ENCODE measurements at places on chromosomes 12 and 14. TPM values are rescaled to one million over a fixed set of nuclear protein-coding genes. Genes with fewer than 3 reads are reported as not detected.
A peak's percentile ranks its signal among the peaks of the same experiment; 100 is the strongest.

DNA sequence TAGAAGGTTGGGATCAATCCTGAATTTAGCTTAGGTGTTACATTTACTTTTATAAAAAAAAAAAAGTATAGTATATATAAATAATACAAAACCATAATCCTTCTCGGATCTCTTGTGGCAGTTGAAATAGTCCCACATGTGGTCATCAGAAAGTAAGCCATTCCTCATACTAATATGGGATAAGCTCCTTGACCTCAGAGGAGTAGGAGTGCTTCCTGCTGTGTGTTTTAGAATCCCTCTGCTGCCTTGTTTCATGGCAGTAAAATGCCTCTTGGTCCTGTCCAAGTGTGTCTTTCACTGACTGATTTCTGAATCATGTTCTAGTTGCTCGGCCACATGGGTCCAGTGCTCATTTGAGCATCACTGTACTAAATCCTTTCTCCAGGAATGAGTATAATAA lies 117.0 kb downstream of the NTN4 start:
- no peak overlapping the region for H3K4me3 ChIP-seq
- H3K27me3 ChIP-seq, result no peaks in the 10 kb centered on the region
- DNase-seq, result no peak
- H3K27ac ChIP-seq, result no peak overlapping the region
- peaks cover 5% of the 10 kb centered on the region for H3K4me1 ChIP-seq

- H3K36me3 ChIP-seq, result no peaks in the 10 kb centered on the region
- no peak for DNase-seq
- H3K4me1 ChIP-seq, result no peaks in the 10 kb centered on the region
- no peak overlapping the region for H3K4me3 ChIP-seq
- peaks cover 4% of the 10 kb centered on the region for H3K27me3 ChIP-seq
Measured at GRCh38 chr12:111192647-111193046, 176.2 kb downstream of the PHETA1 start.

Gene RNASE9
- total RNA-seq, result not detected

GRCh38 chr12:70982991-70983390 lies 62.5 kb upstream of the PTPRR start:
- H3K4me3 ChIP-seq, result no peak overlapping the region
- peaks cover 1% of the 10 kb centered on the region for H3K4me1 ChIP-seq
- H3K27ac ChIP-seq, result no peak overlapping the region
- no peaks in the 10 kb centered on the region for H3K27me3 ChIP-seq

Gene DAO
- total RNA-seq, result 0.90 TPM

Gene CDH24
- total RNA-seq, result 6.7 TPM

- DNase-seq, result peak; percentile 67
- no peaks in the 10 kb centered on the region for H3K27me3 ChIP-seq
- H3K27ac ChIP-seq, result no peak overlapping the region
- H3K36me3 ChIP-seq, result peaks cover 7% of the 10 kb centered on the region
Measured at GRCh38 chr12:111529424-111530368, 69.4 kb downstream of the ATXN2 start.

GRCh38 chr14:61555056-61555838 lies 140.1 kb upstream of the HIF1A start:
- no peak for DNase-seq
- H3K36me3 ChIP-seq, result no peaks in the 10 kb centered on the region
- H3K4me3 ChIP-seq, result no peak overlapping the region
- peaks cover 21% of the 10 kb centered on the region for H3K4me1 ChIP-seq
- no peaks in the 10 kb centered on the region for H3K27me3 ChIP-seq

DNA sequence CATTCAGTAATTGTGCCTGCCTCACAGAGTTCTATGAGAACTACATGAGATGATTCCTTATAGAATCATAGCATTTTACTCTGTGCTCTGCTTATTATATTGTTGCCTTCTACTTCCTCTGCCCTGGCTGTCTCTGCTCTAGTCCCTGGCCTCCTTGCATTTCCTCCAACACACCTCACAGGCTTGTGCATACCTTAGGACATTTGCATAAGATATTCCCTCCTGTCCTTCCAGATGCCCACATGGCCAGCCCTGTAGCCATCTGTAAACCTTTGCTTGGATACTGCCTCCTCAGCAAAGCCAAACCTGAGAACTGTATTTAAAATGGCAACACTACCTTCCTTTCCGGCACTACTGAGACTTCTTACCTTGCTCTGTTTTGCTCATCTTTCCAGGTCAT lies 453.6 kb downstream of the NELL2 start:
- H3K4me1 ChIP-seq, result no peaks in the 10 kb centered on the region
- no peak overlapping the region for H3K27ac ChIP-seq
- no peaks in the 10 kb centered on the region for H3K36me3 ChIP-seq

GRCh38 chr14:76844223-76844622 lies 18.0 kb downstream of the LRRC74A start:
- H3K36me3 ChIP-seq, result no peaks in the 10 kb centered on the region
- H3K27ac ChIP-seq, result no peak overlapping the region
- H3K27me3 ChIP-seq, result peaks cover 3% of the 10 kb centered on the region
- DNase-seq, result no peak

GRCh38 chr12:80490329-80490728 lies 46.3 kb downstream of the PTPRQ start:
- no peaks in the 10 kb centered on the region for H3K36me3 ChIP-seq
- H3K4me1 ChIP-seq, result no peaks in the 10 kb centered on the region
- DNase-seq, result no peak
- H3K4me3 ChIP-seq, result no peak overlapping the region

GRCh38 chr12:84201976-84202375 lies 710.6 kb downstream of the SLC6A15 start:
- H3K27ac ChIP-seq, result no peak overlapping the region
- no peaks in the 10 kb centered on the region for H3K36me3 ChIP-seq
- H3K4me3 ChIP-seq, result no peak overlapping the region
- no peaks in the 10 kb centered on the region for H3K4me1 ChIP-seq

- DNase-seq, result no peak
- H3K27me3 ChIP-seq, result no peaks in the 10 kb centered on the region
- H3K4me1 ChIP-seq, result no peaks in the 10 kb centered on the region
- H3K4me3 ChIP-seq, result no peak overlapping the region
- H3K36me3 ChIP-seq, result no peaks in the 10 kb centered on the region
- H3K27ac ChIP-seq, result no peak overlapping the region
Measured at GRCh38 chr12:109793826-109794501, 39.2 kb downstream of the TRPV4 start.

- H3K27me3 ChIP-seq, result no peaks in the 10 kb centered on the region
- H3K27ac ChIP-seq, result no peak overlapping the region
- no peaks in the 10 kb centered on the region for H3K36me3 ChIP-seq
- H3K4me1 ChIP-seq, result no peaks in the 10 kb centered on the region
- H3K4me3 ChIP-seq, result no peak overlapping the region
Measured at GRCh38 chr14:32666308-32666707, 272.4 kb upstream of the NPAS3 start.

- H3K4me1 ChIP-seq, result no peaks in the 10 kb centered on the region
- H3K36me3 ChIP-seq, result no peaks in the 10 kb centered on the region
- no peak for DNase-seq
- H3K27ac ChIP-seq, result no peak overlapping the region
Measured at GRCh38 chr12:5063149-5063548, 19.5 kb downstream of the KCNA5 start.

Gene C12orf54
- not detected for total RNA-seq

DNA sequence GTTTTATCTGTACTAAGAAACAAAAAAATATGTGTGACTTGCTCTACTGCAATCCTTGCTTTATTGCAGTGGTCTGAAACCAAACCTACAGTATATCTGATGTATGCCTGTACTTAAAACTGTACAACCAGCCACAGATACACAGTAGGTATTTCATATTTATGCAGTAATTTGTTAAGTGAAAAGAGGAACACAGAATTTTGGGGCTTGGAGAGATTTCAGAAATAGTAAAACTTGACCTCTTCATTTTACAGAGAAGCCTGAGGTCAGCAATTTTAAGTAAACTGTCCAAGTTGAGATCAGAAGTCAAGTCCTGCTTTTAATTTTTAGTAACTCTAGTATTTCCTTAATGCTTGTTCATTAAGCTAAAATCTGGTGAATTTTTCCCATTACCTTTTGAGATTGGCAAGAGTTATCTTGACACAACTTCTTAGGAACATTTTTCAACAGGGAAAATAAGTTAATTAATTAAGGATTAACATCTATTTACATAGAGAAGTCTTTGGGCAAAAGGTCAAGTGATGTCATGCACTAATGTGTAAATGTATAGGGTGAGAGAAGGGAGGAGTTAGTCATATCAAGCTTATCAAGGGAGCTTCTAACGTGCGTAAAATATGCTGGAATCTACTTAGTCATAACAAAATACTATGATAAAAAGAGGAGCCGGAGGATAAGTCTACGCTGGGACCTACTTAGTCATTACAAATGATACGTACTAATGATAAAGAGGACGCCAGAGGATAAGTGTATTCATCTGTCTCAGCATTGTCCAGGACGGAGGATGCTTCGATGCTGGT lies 66.0 kb upstream of the GTF2A1 start:
- no peaks in the 10 kb centered on the region for H3K27me3 ChIP-seq
- H3K27ac ChIP-seq, result no peak overlapping the region
- H3K4me1 ChIP-seq, result no peaks in the 10 kb centered on the region
- H3K36me3 ChIP-seq, result no peaks in the 10 kb centered on the region

DNA sequence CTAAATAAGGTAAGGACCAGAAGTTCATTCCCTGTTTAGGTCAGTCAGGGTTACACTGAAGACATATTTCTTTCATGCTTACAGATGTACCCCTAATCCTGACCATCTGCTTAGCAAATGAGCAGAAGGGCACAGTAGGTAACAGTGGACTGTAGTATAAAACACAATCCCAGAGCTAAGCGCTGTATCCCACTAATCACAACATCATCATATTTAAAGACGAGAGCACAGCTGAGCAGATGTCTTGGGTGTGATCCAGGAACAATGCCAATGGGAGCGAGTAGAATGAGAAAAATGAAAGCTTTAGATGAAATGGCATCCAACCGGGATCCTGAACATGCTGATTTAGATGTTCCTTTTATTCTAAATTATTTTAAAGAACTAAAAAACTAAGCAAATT lies 213.4 kb downstream of the CCER1 start:
- no peaks in the 10 kb centered on the region for H3K27me3 ChIP-seq
- no peak for DNase-seq
- H3K4me3 ChIP-seq, result no peak overlapping the region
- H3K36me3 ChIP-seq, result no peaks in the 10 kb centered on the region
- no peak overlapping the region for H3K27ac ChIP-seq

Gene SERPINA5
- total RNA-seq, result 88.8 TPM

DNA sequence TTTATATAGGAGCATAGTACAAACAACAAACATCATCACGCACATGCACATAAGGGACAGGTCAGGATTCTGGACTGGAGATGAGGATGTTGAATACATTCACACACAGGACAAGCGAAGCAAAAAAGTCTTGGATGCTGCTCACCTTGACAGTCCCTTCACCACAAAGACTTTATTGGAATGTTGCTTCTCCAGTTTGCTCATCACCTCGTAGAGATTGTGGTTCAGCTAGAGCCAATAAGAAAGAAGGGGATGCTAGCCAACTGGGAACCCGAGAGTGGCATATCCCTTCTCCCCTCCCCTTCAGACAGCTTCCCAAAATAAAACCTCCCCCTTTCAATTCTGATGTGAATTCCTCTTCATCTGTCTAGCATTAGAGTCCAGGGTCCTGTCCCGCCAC lies 25.4 kb upstream of the SMAGP start:
- no peaks in the 10 kb centered on the region for H3K27me3 ChIP-seq
- H3K27ac ChIP-seq, result no peak overlapping the region
- DNase-seq, result no peak
- H3K4me3 ChIP-seq, result no peak overlapping the region
- H3K4me1 ChIP-seq, result no peaks in the 10 kb centered on the region

GRCh38 chr12:104692557-104693218 lies 235.9 kb downstream of the CHST11 start:
- H3K27me3 ChIP-seq, result no peaks in the 10 kb centered on the region
- no peaks in the 10 kb centered on the region for H3K36me3 ChIP-seq
- DNase-seq, result no peak
- H3K4me3 ChIP-seq, result no peak overlapping the region
- H3K4me1 ChIP-seq, result no peaks in the 10 kb centered on the region

GRCh38 chr14:89060191-89060590 lies 235.7 kb downstream of the TTC8 start:
- DNase-seq, result no peak
- no peak overlapping the region for H3K27ac ChIP-seq
- H3K4me1 ChIP-seq, result peaks cover 12% of the 10 kb centered on the region
- no peaks in the 10 kb centered on the region for H3K36me3 ChIP-seq
- no peaks in the 10 kb centered on the region for H3K27me3 ChIP-seq

Gene KRT78
- not detected for total RNA-seq

GRCh38 chr12:80472911-80473500 lies 29.0 kb downstream of the PTPRQ start:
- H3K27ac ChIP-seq, result no peak overlapping the region
- no peaks in the 10 kb centered on the region for H3K36me3 ChIP-seq
- no peaks in the 10 kb centered on the region for H3K27me3 ChIP-seq

GRCh38 chr12:116933091-116933490 lies 22.3 kb downstream of the FBXW8 start:
- H3K4me3 ChIP-seq, result no peak overlapping the region
- peaks cover 7% of the 10 kb centered on the region for H3K4me1 ChIP-seq
- no peaks in the 10 kb centered on the region for H3K27me3 ChIP-seq
- no peaks in the 10 kb centered on the region for H3K36me3 ChIP-seq

DNA sequence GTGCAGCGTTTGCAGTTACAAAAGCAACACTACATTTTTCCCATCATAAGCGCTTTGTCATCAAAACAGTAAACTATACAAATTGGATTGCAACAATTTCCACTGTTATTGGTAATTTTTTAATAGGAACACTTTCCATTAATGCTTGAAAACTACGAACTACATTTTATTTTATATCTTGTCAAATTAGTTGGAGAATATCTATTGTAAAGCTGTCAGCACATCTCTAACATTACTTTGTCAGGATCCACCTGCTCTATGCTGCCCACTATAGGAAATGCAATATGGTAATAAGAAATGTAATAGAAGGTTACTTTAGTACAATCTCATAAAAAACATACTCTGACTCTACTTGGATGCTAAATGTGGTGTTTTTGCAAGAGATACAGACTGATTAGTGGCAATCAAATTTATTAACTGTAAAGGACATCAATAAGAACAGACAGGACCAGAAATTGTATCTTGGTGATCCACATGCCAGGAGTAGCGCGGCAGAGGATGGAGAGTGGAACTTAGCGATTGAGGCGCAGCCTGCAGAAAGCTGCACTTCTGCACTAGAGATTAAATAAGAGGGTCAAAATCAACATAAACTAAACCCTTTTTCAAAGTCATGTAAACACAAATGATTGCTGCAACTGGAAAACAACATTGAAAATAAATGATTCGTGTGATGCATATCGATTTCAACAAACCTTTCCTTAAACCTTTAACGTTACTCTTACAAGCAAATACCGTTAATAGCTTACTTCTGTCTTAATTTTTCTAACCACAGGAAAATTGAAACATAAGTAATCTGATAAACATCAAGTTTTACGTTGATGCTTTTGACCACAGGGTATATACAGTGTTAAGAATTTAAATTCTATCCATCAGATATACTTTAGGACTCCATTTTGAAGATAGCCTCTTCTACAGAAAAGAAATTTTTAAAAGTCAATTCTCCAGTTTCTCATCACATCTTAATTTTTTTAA lies 3.6 kb upstream of the ARID2 start:
- H3K36me3 ChIP-seq, result no peaks in the 10 kb centered on the region
- no peaks in the 10 kb centered on the region for H3K27me3 ChIP-seq
- H3K4me1 ChIP-seq, result no peaks in the 10 kb centered on the region
- H3K27ac ChIP-seq, result peak overlapping the region; percentile 100
